D721Med (cell line): ENCODE measurements at places on chromosomes 13 and 19.

DNA sequence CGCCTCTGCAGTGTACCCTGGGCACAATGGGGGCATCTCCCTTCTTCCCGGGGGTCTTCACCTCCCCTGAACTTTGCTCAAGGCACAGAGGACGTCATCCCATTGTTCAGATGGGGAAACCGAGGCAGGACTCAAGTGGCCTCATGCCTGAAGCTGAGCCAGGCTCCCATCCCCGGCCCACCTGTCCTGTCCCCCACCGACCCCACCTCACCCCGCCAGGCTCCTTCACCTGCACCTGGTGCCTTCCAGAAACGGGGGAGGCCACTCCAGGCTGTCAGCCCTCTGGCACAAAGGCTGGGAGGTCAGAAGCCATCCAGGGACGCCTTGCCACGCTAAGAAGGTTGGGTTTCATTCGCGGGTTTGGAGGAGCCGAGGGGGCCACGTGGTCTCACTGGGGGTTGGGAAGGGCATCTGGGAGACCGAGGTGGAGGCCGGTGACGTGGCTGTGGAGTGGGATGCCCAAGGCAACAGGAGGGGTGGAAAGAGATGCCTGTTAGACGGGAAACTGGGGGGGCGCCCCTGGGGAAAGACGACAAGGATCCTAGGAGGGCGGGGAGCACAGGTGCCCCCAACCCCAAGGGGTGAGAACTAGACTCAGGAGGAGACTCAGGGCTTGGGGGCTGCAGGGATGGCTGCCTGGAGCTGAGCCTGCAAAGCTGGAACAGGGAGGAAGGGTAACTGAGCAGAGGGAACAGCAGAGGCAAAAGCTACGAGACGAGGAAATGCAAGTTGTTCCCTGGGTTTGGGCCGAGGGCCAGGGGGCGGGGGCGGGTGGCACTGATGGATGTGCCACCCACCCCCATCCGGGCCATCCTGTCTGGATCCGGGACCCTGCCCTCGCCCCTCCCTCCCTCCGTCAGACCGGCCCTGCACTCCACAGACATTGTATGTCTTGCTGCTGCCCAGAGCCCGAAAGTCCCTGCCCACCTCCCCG, 6.0 kb upstream of the TCF3 start:
- no peak for DNase-seq

GRCh38 chr19:13882836-13883235, 5.9 kb downstream of the NANOS3 start:
- no peak for DNase-seq

- DNase-seq, result peak; percentile 99
Observed at GRCh38 chr19:1074544-1075283, 7.7 kb downstream of the ARHGAP45 start.

GRCh38 chr13:62583466-62583865, 1167.8 kb upstream of the PCDH20 start:
- DNase-seq, result no peak
